Spinal cord (tissue), 10 donors: ENCODE measurements at places on chromosomes 7 and 10. TPM values are rescaled to one million over a fixed set of nuclear protein-coding genes. Genes with fewer than 3 reads are reported as not detected.

- H3K4me3 ChIP-seq = no peak overlapping the region
- no peak overlapping the region for H3K27ac ChIP-seq
- H3K27me3 ChIP-seq = no peaks in the 10 kb centered on the region
- DNase-seq = no peak
Measured at GRCh38 chr10:32971536-32972091, 13.6 kb upstream of the ITGB1 start.

DNA sequence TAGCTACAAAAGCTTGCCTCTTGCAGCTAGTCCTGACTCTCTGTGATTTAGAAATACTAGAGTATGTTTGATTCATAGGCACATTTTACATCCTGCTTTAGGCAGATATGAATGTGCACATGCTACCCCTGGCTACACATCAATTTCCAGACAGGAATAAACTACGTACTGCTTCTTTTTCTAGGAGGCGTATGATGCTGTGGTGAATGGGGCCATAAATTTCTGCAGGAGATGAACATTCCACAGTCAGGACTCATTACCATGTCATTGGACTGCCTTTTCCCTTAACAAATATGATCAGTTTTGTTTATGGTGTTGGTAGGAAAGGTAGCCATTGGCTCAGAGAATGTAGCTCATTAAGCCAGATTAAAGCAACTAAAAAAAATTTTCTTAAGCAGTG is 50.1 kb upstream of the IFRD1 start:
- no peaks in the 10 kb centered on the region for H3K27me3 ChIP-seq
- H3K4me3 ChIP-seq = no peak overlapping the region
- no peaks in the 10 kb centered on the region for H3K36me3 ChIP-seq
- no peaks in the 10 kb centered on the region for H3K4me1 ChIP-seq

GRCh38 chr10:43976292-43976691 is 327.6 kb upstream of the ZNF32 start:
- H3K4me1 ChIP-seq = no peaks in the 10 kb centered on the region
- H3K27ac ChIP-seq = no peak overlapping the region
- DNase-seq = no peak
- no peaks in the 10 kb centered on the region for H3K27me3 ChIP-seq

GRCh38 chr7:151808400-151809145 is 68.3 kb downstream of the PRKAG2 start:
- peaks cover under 1% of the 10 kb centered on the region for H3K27me3 ChIP-seq
- no peak overlapping the region for H3K4me3 ChIP-seq
- H3K27ac ChIP-seq = no peak overlapping the region
- H3K36me3 ChIP-seq = peaks cover 3% of the 10 kb centered on the region

DNA sequence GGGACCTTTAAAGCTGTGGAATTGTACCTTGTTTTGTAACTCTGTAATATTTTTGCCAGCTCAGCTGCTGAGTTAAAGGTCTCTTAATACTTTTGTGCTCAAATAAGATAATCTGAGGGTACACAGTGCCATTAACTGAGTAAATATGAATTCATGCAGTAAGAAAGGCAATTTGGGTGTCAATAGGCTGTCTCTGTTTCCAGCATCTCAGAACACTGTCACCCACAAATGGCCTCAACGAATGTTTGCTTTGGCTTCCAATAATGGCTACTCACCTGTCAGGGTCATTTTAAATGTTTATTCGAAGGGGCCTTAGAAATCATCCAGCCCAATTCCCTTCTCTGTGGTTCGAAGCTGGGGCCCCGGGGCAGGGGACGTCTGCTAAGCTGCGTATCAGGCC is 225.4 kb downstream of the ZMYND11 start:
- H3K27me3 ChIP-seq = no peaks in the 10 kb centered on the region
- peaks cover 26% of the 10 kb centered on the region for H3K4me1 ChIP-seq

DNA sequence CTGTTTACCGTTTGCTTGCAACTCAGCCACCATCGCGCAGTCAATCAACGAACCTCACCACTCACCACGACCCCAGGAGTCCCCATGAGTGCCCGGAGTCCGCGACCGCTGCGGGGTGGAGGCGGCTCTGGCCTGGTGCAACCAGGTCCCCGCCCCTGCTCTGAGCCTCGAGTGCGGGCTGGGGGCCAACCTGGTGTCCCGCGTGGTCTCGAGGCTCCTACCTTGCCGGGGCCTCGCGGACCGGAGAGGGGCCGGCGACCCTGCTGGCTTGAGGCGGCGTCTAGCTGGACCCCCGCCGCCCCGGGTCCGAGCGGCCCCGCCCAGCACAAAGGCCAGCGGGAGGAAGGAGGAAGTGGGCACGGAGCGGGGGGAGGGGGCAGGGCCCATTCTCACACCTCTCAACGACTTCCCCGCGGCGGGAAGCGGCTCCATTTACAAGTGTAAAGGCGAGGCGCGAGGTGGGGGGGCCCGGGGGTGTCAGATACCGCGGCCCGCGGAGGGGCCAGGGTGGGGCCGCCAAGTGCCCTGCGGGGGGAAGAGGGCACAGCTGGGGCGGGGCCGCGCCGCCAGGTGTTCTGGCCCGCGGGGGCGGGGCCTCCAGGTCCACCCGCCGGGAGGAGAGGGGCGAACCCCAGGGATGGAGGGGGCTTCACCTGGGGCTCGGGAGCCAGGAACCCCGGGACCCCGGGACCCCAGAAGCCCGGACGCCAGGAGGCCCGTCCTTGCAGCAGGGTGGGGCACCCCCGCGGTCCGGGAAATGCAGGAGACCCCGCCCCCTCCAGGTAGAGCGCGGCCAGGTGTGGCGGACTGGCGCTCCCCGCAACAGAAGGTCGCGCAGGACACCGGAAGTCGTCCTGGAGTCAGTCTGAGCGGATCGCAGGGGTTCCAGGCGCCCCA is 8.6 kb downstream of the CTBP2 start:
- DNase-seq = no peak
- H3K36me3 ChIP-seq = peaks cover 24% of the 10 kb centered on the region
- peak overlapping the region; percentile 78 for H3K27ac ChIP-seq
- no peak overlapping the region for H3K4me3 ChIP-seq
- no peaks in the 10 kb centered on the region for H3K27me3 ChIP-seq

DNA sequence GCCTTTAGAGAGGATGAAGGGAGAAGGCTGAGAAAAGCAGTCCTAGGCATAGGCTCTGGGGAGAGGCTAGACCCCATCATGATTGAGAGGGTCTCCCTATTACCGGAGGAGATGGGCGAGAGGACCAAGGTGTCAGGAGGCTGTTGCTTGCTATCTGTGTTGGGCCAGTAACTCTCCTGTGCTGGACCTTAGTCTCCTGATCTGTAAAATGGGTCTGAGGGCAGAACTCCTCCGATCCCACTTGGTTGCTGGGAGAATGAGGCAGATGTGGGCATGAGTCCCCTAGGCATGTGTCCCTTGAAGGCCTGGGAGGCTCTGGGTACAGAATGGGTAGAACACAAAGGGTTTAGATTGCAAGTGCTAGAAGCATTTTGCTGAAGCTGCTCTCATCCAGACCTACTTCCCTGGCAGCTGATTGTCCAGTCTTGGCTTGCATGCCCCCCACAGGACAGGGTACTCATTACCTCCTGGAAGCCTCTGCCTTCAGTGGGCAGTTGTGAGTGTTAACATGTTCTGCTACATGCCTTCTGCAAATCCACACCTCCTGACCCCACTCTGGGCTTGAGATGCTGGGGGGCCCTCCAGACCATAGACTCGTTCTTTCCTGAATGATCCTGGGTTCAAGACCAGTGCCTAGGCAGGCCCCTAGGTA is 4.4 kb downstream of the ZMIZ1 start:
- H3K4me1 ChIP-seq = peaks cover 64% of the 10 kb centered on the region
- no peak for DNase-seq
- H3K36me3 ChIP-seq = peaks cover 3% of the 10 kb centered on the region
- peak overlapping the region; percentile 73 for H3K27ac ChIP-seq
- no peak overlapping the region for H3K4me3 ChIP-seq
- no peaks in the 10 kb centered on the region for H3K27me3 ChIP-seq

The C7orf33 gene
- not detected for total RNA-seq

- peaks cover 15% of the 10 kb centered on the region for H3K4me1 ChIP-seq
- no peak overlapping the region for H3K27ac ChIP-seq
- no peak overlapping the region for H3K4me3 ChIP-seq
- peaks cover 4% of the 10 kb centered on the region for H3K27me3 ChIP-seq
Measured at GRCh38 chr10:71569775-71570588, 149.6 kb downstream of the C10orf105 start.

DNA sequence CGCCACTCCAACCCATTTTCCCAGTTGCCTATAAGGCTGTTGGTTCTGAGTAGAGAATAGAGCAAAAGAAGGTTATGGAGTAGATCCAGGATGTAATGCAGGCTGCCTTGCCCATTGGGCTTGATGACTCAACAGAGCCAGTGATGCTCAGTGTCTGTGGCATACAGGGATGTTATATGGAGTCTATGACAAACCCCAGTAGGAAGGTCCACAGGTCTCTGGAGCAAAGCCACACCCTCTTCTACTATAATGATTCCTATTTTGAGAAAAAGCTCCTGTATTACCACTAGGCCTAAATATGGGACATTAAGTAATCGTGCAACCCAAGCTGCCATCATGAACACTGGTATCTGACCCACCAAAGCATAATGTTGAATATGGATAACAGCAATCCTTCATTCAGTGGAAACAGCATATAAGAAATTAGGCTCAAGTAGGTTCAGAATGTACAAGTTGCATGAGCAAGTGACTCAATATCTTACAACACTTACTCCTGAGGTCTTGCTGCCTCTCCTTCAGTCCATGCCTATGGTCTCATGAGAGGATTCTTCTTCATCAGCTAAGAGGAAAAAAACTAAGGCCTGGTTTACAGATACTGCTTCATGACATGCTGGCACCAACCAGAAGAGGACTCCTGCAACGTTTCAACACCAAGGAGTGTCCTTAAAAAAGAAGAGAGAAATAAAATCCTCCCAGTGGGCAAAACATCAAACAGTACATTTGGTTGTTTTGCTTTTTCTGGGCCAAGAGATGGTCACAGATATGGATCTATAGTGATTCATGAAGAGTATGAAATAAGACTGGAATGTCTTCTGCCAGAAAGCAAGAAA is 14.8 kb upstream of the FHIP2A start:
- H3K4me1 ChIP-seq = no peaks in the 10 kb centered on the region
- H3K36me3 ChIP-seq = no peaks in the 10 kb centered on the region
- H3K27me3 ChIP-seq = no peaks in the 10 kb centered on the region
- H3K4me3 ChIP-seq = no peak overlapping the region
- DNase-seq = no peak

GRCh38 chr10:29304995-29305335 is 16.1 kb downstream of the LYZL1 start:
- no peaks in the 10 kb centered on the region for H3K4me1 ChIP-seq
- H3K4me3 ChIP-seq = no peak overlapping the region
- peaks cover 6% of the 10 kb centered on the region for H3K27me3 ChIP-seq
- H3K36me3 ChIP-seq = no peaks in the 10 kb centered on the region

DNA sequence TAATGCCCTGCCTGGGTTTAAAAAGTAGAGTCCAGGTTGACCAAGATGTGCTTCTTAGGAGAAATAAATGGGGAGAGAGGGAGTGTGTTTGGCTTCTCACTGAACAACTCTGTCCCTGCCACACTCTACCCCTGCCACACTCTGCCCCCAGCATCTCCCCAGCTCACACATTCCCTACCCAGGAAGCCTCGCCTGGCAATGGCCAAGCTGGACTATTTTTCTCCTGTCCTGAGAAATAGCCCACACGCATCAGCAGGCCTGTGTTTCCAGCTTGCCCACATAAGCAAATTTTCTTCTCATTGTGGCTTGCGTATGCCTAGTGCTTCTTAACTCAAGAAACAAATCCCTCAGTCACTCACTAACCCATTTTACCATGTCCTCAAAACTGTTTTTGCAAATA is 1.8 kb downstream of the LRRC18 start:
- H3K36me3 ChIP-seq = no peaks in the 10 kb centered on the region
- no peak overlapping the region for H3K4me3 ChIP-seq
- no peaks in the 10 kb centered on the region for H3K27me3 ChIP-seq

GRCh38 chr10:65670087-65670486 is 1255.7 kb upstream of the LRRTM3 start:
- no peaks in the 10 kb centered on the region for H3K36me3 ChIP-seq
- no peak overlapping the region for H3K27ac ChIP-seq
- H3K4me3 ChIP-seq = no peak overlapping the region
- no peak for DNase-seq
- H3K27me3 ChIP-seq = no peaks in the 10 kb centered on the region

- no peaks in the 10 kb centered on the region for H3K36me3 ChIP-seq
- H3K27me3 ChIP-seq = no peaks in the 10 kb centered on the region
- no peak overlapping the region for H3K27ac ChIP-seq
- H3K4me1 ChIP-seq = no peaks in the 10 kb centered on the region
- DNase-seq = no peak
- no peak overlapping the region for H3K4me3 ChIP-seq
Measured at GRCh38 chr7:132846086-132846485, 235.8 kb downstream of the CHCHD3 start.

- no peak overlapping the region for H3K4me3 ChIP-seq
- peaks cover 14% of the 10 kb centered on the region for H3K36me3 ChIP-seq
- H3K27ac ChIP-seq = no peak overlapping the region
- H3K4me1 ChIP-seq = peaks cover 19% of the 10 kb centered on the region
Measured at GRCh38 chr10:132563485-132564248, 26.1 kb downstream of the INPP5A start.

DNA sequence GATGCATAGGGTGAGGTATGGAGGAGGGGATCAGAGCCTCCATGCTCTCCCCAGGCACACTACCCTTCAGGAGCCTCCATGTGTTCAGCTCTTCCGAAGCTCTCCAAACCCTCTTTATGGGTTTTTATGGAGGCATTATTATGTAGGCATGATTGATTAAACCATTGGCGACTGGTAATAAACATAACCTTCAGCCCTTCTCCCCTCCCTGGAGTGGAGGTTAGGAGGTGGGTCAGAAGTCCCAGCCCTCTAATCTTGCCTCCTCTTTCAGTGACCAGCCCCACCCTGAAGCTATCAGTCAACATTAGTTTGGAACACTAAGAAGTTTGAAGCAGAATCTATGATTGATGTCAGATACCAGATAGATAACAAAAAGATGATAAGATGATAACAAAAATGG is 23.3 kb downstream of the CAPZA2 start:
- H3K4me3 ChIP-seq = no peak overlapping the region
- H3K27me3 ChIP-seq = no peaks in the 10 kb centered on the region
- DNase-seq = no peak

DNA sequence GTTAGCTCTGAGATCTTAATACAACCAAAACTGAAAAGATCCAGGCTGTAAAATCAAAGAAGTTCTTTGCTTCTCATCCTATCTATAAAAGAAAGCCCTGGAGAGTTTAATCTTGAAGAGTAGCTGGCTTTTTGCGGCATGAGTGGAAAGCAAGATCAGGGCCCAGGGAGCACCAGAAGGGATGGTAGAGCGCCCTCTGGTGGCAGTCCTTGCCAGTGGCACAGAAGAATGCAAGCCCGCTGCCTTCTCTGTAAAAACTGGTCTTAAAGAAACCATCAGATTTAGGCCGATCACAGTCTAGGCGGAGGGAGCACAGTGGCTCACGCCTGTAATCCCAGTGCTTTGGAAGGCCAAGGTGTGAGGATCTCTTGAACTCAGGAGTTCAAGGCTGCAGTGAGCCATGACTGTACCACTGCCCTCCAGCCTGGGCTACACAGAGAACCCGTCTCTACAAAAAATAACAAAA is 35.6 kb downstream of the CPN1 start:
- H3K4me3 ChIP-seq = no peak overlapping the region
- H3K27me3 ChIP-seq = no peaks in the 10 kb centered on the region
- H3K4me1 ChIP-seq = peaks cover 3% of the 10 kb centered on the region
- no peak overlapping the region for H3K27ac ChIP-seq
- H3K36me3 ChIP-seq = no peaks in the 10 kb centered on the region
